T1000 (cell line): ENCODE measurements at places on chromosomes 1 and 21.

DNA sequence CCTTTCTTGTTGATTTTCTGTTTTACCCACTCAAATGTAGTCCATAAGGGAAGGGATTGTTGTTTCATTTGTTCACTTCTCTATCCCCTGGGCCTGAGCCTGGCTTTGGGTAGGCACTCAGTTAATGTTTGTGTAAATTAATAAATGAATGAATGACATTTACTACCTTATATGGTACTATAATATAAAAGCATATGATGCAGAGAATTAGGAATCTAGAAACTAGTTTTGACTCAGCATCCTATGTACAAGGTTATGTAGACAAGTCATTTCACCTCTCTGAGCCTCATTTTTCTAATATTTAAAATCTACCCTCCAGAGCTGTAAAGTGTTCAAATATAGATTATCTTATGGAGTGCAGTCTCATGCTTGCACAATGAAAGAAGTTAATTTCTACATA lies 68.9 kb upstream of the S1PR1 start:
- DNase-seq = no peak

DNA sequence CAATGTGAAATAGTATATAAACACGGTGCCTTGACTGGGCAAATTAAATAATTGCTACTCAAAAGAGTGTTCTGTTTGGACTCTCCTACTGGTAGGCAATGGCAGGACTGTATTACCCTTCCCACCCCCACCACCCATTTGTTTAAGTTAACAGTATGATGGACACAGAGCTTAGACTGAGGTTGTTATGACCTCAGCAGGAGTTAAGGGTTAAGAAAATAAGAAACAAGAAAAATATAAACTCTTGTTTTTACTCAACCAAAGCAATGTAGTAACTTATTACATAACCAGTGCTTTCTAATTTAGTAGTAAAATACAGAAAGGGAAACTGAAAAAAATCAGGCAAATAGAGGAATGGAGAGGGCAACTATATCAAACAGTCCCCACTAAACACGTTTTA lies 19.9 kb upstream of the SERPINC1 start:
- DNase-seq = no peak

GRCh38 chr1:198771563-198772153 lies 132.8 kb downstream of the PTPRC start:
- DNase-seq = no peak

- DNase-seq = no peak
These were observed 29.8 kb upstream of the RC3H1 start for GRCh38 chr1:174051956-174052355.

GRCh38 chr1:187237542-187237941 lies 408.8 kb downstream of the PLA2G4A start:
- no peak for DNase-seq

GRCh38 chr21:41258617-41259016 lies 58.0 kb upstream of the FAM3B start:
- DNase-seq = no peak

- no peak for DNase-seq
These were observed at the start of gene ADGRL4 for GRCh38 chr1:79006564-79006963. Gene ADGRL4, minus strand, starts transcription at chr1:79006730. Its CDS starts 76 bp downstream, at chr1:79006654.

DNA sequence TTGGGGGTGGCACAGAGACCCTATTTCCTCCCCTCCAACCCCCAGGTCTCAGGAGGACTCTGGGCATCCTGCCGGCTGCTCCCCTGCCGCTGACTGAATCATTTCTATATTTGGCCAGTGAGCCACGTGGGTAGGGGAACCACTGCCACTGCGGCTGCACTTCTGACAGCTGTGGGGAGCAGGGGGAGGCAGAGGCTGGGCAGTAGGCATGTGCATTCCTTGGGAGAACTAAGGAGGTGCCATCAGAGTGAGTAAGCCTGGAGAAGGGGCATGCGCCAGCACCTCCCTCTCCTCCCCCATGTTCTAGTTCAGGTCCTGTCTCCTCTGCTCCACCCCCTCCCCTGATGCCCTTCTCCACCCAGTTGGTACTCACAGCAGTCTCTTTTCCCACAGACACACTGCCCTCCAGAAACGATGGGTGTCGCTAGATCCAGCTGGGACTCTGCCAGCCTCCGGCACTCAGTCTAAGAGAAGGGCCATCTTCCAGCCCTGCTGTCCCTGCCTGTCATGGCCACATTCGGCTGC lies 12.0 kb downstream of the PPFIA4 start:
- peak; percentile 83 for DNase-seq

- DNase-seq = no peak
These were observed 34.8 kb downstream of the ZBTB18 start for GRCh38 chr1:244085891-244086290.

- DNase-seq = no peak
These were observed 12.4 kb downstream of the KCNQ4 start for GRCh38 chr1:40795811-40796586.

DNA sequence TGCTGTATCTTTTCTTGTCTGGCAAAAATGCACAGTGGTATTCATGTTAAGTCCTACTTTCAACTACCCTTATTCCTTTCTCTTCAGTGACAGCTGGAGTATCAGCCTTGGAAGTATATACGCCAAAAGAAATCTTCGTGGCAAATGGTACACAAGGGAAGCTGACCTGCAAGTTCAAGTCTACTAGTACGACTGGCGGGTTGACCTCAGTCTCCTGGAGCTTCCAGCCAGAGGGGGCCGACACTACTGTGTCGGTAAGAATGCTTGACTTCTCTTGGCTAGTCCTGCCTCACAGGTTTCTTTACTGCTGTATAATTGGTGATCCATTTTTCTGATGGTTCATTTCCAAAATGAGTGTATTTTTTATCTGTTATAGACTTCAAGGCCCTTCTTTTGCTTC lies 43.7 kb downstream of the MPZL1 start:
- DNase-seq = no peak

DNA sequence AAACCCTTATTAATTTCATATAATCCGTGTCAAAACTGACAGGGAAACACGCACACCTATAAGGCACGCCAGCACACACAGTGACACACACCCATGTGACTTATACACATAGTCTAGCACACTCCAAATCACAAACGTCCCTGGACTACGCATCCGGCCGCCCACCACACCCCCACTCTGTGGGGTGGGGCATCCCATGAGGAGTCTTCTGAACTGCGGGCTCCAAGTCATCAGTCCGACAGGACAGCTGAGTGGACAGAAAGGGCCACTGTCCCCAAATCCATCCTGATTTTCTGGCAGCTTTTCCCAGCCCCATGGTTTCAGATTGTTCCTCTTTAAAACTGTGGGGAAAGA lies 829 bp downstream of the PEA15 start:
- peak; percentile 13 for DNase-seq

DNA sequence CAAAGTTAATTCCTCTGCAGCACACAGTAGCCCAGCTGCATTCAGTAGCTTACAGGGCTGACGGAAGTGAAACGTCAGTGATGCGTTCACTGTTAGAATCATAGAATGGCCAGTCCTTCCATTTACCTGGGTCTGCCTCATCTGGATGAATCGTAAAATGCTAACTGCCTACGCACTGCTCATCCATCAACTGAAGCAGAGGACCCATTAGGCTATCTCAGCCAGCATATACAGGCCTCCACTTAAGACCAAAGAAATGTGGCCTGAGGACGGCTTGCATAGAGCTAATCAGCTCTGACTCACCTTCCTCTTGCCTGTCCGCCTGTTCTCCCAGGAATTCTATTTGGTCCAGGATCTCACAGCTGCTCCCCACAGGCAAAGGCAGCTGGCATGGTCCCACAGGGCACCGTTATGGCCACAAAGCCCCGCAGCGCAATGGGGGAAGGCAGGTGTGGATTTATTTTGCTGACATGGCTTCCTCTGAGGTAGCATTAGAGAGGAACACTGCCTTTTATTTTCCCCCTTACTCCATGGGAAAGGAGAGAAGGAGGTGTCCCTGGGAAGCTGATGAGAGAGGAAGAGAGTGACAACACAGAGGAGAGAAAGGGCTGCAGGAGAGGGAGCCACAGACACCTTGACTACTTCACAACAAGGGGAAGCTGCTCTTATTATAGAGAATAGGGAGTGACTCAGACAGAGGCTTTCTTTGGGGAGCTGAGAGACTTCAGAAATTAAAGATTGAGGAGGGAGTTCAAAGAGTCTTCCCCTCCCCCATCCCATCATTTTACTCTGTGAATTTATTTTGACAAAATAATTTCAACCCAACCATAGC lies 177.6 kb downstream of the HHIPL2 start:
- DNase-seq = peak; percentile 29

DNA sequence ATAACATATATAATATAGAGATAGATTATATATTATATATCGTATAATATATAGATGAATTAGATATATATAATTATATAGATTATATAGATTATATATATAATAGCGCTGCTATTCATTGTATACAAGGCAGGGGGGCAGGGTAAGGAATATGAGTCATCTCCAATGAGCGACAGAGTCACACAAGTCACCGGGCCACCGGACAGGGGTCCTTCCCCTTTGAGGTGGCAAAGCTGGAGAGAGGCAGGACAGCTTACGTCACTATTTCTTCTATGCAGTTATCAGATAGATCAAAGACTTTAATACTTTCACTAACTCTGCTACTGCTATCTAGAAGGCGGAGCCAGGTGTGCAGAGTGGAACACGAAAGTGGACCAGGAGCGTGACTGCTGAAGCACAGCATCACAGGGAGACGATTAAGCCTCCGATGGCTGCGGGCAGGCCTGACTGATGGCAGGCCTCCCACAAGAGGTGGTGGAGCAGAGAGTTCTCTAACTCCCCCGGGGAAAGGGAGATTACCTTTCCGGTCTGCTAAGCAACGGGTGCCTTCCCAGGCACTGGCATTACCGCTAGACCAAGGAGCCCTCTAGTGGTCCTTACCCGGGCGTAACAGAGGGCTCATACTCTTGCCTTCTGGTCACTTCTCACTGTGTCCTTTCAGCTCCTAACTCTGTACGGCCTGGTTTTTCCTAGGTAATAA lies 2154.7 kb downstream of the MRPL39 start:
- DNase-seq = no peak

GRCh38 chr1:53090227-53091147 lies 28.5 kb downstream of the PODN start:
- DNase-seq = no peak

DNA sequence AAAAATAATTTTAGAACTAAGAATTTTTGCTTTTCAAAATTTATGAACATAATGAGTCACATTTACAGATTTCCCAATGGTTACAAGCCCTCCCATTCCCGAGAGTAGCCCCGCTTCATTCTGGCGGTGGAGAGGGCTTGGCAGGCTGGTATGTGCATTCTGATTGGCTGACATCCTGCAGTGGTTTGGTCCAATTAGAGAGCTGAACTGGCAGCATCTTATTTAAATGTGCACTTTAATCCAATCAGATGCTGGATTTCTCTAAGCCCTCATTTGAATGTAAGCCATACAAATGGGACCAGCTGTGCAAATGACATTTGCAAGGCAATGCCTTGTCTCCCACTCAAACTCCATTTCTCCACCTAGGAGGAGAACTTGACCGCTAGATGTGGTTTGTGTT lies 18.0 kb upstream of the TRIM17 start:
- no peak for DNase-seq

DNA sequence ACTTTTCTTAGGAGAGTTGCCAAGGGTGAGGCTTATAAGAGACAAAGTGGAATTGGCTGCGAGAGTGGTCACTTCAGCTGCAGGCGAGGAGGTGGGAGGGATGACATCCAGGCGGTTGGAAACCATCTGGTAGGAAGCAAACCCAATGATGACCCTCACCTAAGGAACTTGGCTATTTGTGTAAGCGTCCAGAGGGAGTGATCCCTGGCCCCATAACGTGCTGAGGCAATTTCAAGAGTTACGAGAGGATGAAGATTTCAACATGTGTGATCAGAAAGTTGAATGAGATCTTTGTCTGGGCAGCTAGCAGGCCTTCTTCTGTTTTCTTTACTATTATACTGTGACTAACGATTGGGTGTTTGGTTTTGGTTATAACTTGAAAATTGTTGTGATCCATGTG lies 102.7 kb upstream of the VANGL1 start:
- no peak for DNase-seq

- DNase-seq = no peak
These were observed 204.2 kb upstream of the TMEM51 start for GRCh38 chr1:14949270-14949835.

- no peak for DNase-seq
These were observed 53.7 kb downstream of the ZNF697 start for GRCh38 chr1:119594376-119594775.

DNA sequence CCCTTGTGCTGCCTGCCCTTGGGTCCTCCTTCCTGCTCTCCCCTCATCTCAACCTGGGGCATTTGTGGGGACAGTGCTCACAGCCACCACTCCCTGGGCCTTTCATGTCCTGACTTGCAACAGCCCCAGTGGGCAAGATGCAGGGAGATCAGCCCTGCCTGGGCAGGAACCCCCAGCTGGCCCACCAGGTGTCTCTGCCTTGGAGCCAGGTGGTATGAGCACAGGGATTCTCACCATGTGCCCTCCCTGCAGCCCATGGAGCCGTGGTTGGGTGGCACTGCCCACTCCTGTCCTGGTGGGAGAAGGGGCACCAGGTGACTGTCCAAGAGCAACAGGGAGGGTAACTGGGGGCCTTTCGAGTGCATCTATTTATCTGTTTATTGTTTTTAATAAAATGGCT lies 100.4 kb downstream of the AJAP1 start:
- no peak for DNase-seq

GRCh38 chr1:207319199-207319598 lies 2.3 kb upstream of the CD55 start:
- DNase-seq = no peak

- no peak for DNase-seq
These were observed 171.7 kb upstream of the FGGY start for GRCh38 chr1:59125154-59125553.

GRCh38 chr1:70906800-70907199 lies 140.8 kb downstream of the PTGER3 start:
- DNase-seq = no peak

DNA sequence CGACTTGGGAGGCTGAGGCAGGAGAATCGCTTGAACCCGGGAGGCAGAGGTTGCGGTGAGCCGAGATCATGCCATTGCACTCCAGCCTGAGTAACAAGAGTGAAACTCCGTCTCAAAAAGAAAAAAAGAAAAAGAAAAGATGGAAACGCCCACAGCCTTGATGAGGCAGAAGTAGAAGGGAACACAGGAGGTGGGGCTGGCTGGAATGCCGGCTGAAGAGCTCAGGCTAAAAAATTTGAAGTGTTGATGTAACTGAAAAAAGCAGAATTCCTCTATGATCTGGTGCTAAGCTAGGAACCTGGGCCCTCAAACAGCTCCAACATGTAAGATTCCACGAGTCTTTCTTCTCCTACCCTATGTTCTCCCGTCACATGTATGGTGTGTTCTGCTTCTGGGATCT lies 53.6 kb downstream of the SLC66A1 start:
- DNase-seq = no peak

GRCh38 chr1:234731569-234732085 lies 121.6 kb upstream of the IRF2BP2 start:
- DNase-seq = no peak

DNA sequence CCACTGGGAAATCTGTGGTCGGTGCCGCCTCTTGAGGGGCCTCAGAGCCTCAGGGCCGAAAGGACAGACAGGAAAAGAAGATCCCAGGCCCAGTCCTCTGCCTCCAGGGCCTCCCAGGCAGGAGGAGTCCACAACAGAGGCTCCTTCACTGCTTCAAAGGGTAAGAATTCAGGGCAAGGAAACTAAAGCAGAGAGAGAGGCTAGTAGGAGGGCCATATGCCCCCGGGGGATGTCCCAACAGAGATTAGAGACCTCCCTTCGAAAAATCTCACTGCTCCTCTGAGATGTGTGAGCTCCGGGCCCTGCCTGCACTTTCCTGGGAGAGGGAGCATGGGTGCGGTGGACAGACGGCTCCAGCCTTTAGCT lies 465.9 kb downstream of the NPHP4 start:
- DNase-seq = no peak
